ENCODE measurements at places on chromosomes 11 and 22. TPM values are rescaled to one million over a fixed set of nuclear protein-coding genes. Genes with fewer than 3 reads are reported as not detected.

The OPCML gene
- total RNA-seq, result not detected

The ACR gene
- total RNA-seq, result not detected

The CNGA4 gene
- total RNA-seq, result 0.56 TPM

- no peak overlapping the region for H3K4me3 ChIP-seq
- H3K4me1 ChIP-seq, result no peaks in the 10 kb centered on the region
- DNase-seq, result no peak
- H3K27ac ChIP-seq, result no peak overlapping the region
- H3K36me3 ChIP-seq, result no peaks in the 10 kb centered on the region
- no peaks in the 10 kb centered on the region for H3K27me3 ChIP-seq
Observed at GRCh38 chr11:69326622-69327219, 32.8 kb downstream of the MYEOV start.

DNA sequence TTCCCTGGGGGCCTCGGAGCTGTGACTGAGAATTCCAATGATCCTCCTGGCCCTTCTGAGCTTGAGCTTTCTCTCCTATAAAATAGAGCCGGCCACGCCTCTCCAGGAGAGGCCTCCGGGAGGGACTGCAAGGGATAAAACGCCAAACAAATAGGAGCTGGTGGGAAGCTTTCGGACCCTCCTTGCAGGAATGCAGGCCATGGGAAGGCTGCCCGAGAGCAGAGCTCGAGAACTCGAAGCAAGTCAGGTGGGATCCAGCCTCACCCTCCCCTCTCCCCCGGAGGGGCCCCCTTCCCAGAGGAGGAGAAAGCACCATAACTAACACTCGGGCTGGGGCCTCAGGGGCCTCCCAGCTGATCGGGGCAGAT lies 34.6 kb downstream of the FLRT1 start:
- H3K4me1 ChIP-seq, result no peaks in the 10 kb centered on the region
- no peak overlapping the region for H3K27ac ChIP-seq
- H3K4me3 ChIP-seq, result no peak overlapping the region
- no peaks in the 10 kb centered on the region for H3K36me3 ChIP-seq
- no peak for DNase-seq
- no peaks in the 10 kb centered on the region for H3K27me3 ChIP-seq

The TRIM51 gene
- total RNA-seq, result not detected

The OOSP4A gene
- not detected for total RNA-seq

The ART1 gene
- not detected for total RNA-seq

The GLYATL1 gene
- total RNA-seq, result 1.5 TPM

DNA sequence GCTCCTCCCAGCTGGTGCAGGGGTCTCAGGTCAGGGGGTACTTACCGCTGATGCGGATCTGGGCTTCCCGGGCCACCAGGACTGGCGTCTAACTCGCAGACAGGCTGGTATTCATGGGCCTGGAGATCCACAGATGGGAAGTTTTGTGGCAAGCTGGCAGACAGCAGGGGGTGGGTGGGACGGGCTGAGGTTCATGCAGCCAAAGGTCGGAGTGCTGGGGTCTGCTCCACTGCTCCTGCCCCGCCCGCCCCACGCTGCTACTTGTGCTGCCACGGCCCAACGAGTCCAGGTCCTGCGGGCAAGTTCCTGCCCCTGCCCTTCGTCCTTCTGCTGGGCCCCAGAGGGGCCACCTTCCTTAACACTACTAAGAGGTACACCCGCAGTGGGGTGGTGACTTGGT lies 3.1 kb downstream of the ACY3 start:
- H3K4me3 ChIP-seq, result no peak overlapping the region
- no peak for DNase-seq
- no peaks in the 10 kb centered on the region for H3K27me3 ChIP-seq

The LMNTD2 gene
- 11.9 TPM for total RNA-seq

- H3K27ac ChIP-seq, result no peak overlapping the region
- no peaks in the 10 kb centered on the region for H3K4me1 ChIP-seq
- H3K4me3 ChIP-seq, result no peak overlapping the region
Observed at GRCh38 chr11:79294845-79295731, 145.7 kb downstream of the TENM4 start.

The PYGM gene
- total RNA-seq, result 0.51 TPM

DNA sequence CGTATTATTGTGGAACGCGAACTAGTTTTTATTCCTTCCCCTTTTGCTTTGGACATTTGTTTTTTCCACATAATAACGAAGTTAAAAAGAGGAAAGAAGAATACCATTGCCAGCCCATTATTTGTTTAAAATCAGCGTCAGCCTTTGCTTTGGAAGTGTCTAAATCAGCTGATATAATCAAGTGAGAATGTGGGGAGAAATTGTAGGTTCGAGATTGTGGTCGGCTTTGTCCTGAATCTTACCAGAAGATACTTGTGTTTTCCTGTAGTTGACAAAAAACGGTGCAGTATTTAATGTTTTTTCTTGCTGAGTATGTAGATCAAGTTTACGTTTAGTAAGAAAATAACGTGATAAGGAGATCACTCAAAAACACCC lies 935 bp downstream of the ZNF143 start:
- H3K27me3 ChIP-seq, result no peaks in the 10 kb centered on the region
- peak overlapping the region; percentile 99 for H3K27ac ChIP-seq

The BTBD18 gene
- total RNA-seq, result not detected

GRCh38 chr11:119729951-119730613 lies 1.1 kb upstream of the NECTIN1 start:
- DNase-seq, result no peak
- no peak overlapping the region for H3K4me3 ChIP-seq
- no peak overlapping the region for H3K27ac ChIP-seq
- H3K4me1 ChIP-seq, result peaks cover 13% of the 10 kb centered on the region

DNA sequence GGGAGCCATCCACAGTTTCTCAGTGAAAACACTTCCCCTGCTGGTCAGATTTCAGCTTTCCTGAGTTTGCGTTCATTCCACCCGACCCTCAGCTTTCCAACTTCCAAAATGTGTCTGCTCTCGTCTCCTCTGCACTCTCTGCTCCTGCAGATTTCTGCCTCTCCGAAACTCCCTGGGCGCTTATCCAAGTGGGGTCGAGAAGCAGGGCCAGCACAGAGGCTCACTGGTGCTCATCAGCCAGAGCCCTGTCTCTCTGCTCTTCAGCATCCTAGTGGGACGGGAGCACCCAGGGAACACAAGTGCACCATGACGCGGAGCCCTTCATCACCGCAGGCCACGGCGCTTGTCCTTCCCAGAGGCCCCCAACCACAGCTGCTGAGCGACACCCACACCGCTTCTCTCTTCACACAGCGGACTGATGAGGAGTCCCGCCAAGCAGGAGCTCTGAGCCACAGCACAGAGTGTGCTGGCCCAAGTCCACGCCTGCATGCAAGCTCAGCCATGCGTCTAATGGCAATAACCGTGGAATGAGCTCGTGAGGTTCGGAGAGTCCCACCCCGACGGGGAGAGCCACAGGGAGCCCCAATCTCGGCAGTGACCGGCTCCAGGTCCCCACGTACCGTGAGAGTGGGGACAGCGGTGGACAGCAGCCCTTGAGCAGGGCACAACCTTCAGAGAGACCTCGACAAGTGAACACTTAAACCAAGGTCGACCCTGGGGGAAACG lies 27.9 kb upstream of the MOB2 start:
- no peak overlapping the region for H3K27ac ChIP-seq
- H3K27me3 ChIP-seq, result no peaks in the 10 kb centered on the region
- H3K4me1 ChIP-seq, result no peaks in the 10 kb centered on the region
- H3K36me3 ChIP-seq, result no peaks in the 10 kb centered on the region
- no peak for DNase-seq
- no peak overlapping the region for H3K4me3 ChIP-seq

The CAT gene
- total RNA-seq, result 46.1 TPM

The CDC42EP2 gene
- total RNA-seq, result 38.0 TPM

DNA sequence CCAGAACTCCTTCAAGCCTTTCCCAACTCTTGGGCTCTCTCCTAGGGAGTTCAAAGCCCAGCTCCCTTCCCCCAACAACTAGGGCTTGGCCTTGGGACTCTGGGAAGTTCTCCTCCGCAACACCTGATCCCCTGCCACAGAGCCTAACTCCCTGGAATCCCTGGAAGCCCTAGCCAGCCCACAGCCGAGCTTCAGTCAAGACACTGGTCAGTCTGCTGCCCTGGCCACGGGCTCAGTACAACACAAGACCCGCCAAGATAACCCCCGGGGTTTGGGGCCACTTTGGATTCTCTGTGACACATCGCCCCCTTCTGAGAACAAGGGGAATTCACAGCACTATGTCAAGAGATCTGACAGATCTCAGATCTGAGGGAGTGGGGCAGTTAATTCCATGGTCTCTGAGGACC lies 58.3 kb downstream of the SLC22A12 start:
- H3K36me3 ChIP-seq, result no peaks in the 10 kb centered on the region
- no peak overlapping the region for H3K27ac ChIP-seq
- peak; percentile 59 for DNase-seq
- H3K4me3 ChIP-seq, result no peak overlapping the region
- H3K4me1 ChIP-seq, result peaks cover 21% of the 10 kb centered on the region

- no peak overlapping the region for H3K4me3 ChIP-seq
- no peaks in the 10 kb centered on the region for H3K27me3 ChIP-seq
- peak; percentile 50 for DNase-seq
- no peaks in the 10 kb centered on the region for H3K36me3 ChIP-seq
- peaks cover 9% of the 10 kb centered on the region for H3K4me1 ChIP-seq
Observed at GRCh38 chr11:7892840-7893254, 38.2 kb downstream of the OR10A6 start.

- H3K4me1 ChIP-seq, result peaks cover 27% of the 10 kb centered on the region
- H3K27ac ChIP-seq, result no peak overlapping the region
- no peaks in the 10 kb centered on the region for H3K36me3 ChIP-seq
- DNase-seq, result no peak
Observed at GRCh38 chr11:555780-556661, 4.5 kb downstream of the LMNTD2 start.

- H3K27me3 ChIP-seq, result no peaks in the 10 kb centered on the region
- H3K27ac ChIP-seq, result no peak overlapping the region
- H3K36me3 ChIP-seq, result no peaks in the 10 kb centered on the region
- no peak overlapping the region for H3K4me3 ChIP-seq
Observed at GRCh38 chr11:28058333-28058732, 49.6 kb downstream of the KIF18A start.

DNA sequence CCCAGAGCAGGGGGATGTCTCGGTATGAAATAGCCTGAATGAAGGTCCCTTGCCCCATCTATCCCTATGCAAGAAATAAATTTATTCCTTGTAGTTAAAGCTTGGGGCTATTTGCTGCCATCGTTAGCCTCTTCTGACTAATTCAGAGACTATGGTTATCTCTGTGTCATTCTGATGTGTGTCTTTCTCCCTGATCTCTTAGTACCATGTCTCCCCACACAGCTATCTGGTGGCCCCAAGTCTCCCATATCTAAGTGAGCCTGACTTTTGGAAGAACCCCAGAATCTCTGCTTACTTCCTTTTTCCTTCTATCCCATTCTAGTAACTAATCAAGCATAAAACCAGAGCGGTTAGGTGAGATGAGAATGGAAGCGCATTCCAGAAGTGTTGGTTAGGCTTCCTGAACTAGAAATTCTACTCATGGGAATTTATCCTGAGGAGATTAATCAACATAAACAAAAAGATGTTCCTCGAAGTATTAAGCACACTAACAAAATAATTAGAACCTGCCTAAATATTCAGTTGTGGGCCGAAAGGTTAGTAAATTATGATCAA lies 71.4 kb upstream of the BMAL1 start:
- H3K36me3 ChIP-seq, result no peaks in the 10 kb centered on the region
- H3K4me3 ChIP-seq, result no peak overlapping the region

- H3K4me3 ChIP-seq, result no peak overlapping the region
- DNase-seq, result no peak
- H3K27me3 ChIP-seq, result no peaks in the 10 kb centered on the region
- no peak overlapping the region for H3K27ac ChIP-seq
- no peaks in the 10 kb centered on the region for H3K36me3 ChIP-seq
- no peaks in the 10 kb centered on the region for H3K4me1 ChIP-seq
Observed at GRCh38 chr11:36822829-36823228, 224.8 kb upstream of the RAG2 start.

The TSPAN4 gene
- total RNA-seq, result 95.9 TPM

- H3K27ac ChIP-seq, result peak overlapping the region; percentile 87
- H3K4me3 ChIP-seq, result no peak overlapping the region
- H3K4me1 ChIP-seq, result peaks cover 66% of the 10 kb centered on the region
- H3K36me3 ChIP-seq, result no peaks in the 10 kb centered on the region
- no peaks in the 10 kb centered on the region for H3K27me3 ChIP-seq
- DNase-seq, result peak; percentile 33
Observed at GRCh38 chr11:1827095-1827813, 7.5 kb upstream of the SYT8 start.

The TRIM49 gene
- not detected for total RNA-seq

The ANGPTL5 gene
- not detected for total RNA-seq

The IL17REL gene
- total RNA-seq, result not detected

The DDI1 gene
- not detected for total RNA-seq

DNA sequence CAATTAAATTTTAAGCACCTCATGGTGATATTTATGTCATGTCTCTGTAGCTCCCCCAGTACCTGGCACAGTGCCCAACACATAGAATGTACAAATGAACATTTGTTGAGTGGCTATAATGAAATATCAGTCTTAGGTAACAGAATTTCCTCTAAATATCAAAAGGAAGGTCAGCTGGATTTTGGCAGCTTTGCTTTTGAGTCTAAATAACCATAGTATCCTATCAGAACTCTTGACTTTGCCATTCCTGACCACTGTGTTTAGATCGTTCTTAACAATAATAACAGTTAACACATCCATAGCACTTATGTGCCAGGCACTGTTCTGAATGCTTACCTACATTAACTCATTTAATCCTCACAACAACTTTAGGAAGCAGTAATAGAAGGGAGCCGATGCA lies 26.6 kb downstream of the TMEM123 start:
- no peaks in the 10 kb centered on the region for H3K27me3 ChIP-seq
- peak overlapping the region; percentile 22 for H3K27ac ChIP-seq
- peaks cover 57% of the 10 kb centered on the region for H3K4me1 ChIP-seq
- no peak overlapping the region for H3K4me3 ChIP-seq
- peaks cover 2% of the 10 kb centered on the region for H3K36me3 ChIP-seq

GRCh38 chr11:120130991-120131760 lies 6.7 kb downstream of the TRIM29 start:
- 0 out of 2 replicates have a peak, but pooled peaks cover 7% of the 10 kb centered on the region for H3K4me1 ChIP-seq
- H3K27ac ChIP-seq, result no peak overlapping the region
- H3K36me3 ChIP-seq, result no peaks in the 10 kb centered on the region

DNA sequence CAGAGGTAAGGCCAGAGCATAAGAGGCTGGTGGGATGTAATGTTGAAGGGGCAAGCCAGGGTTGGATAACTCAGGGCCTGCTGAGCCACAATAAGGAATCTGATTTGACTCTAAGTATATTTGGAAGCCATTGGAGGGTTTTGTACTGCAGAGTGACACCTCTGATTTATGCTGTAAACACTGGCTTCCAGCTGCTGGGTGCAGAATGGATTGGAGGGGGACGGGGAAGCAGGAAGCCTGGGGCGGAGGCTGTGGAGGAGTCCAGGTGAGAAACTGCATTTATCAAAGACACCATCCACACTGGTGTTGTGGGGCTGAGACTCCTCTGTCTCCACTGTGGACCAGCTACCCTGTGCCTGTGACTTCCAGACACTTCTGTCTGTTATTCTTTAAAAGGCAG lies 26.8 kb downstream of the MIAT start:
- no peaks in the 10 kb centered on the region for H3K27me3 ChIP-seq
- H3K27ac ChIP-seq, result no peak overlapping the region
- no peak for DNase-seq
- no peaks in the 10 kb centered on the region for H3K36me3 ChIP-seq
- H3K4me3 ChIP-seq, result no peak overlapping the region
- H3K4me1 ChIP-seq, result peaks cover 9% of the 10 kb centered on the region

- H3K36me3 ChIP-seq, result no peaks in the 10 kb centered on the region
- no peaks in the 10 kb centered on the region for H3K27me3 ChIP-seq
- no peak for DNase-seq
- H3K4me3 ChIP-seq, result no peak overlapping the region
- no peak overlapping the region for H3K27ac ChIP-seq
Observed at GRCh38 chr11:131910523-131911387, 540.3 kb downstream of the NTM start.
